ENCODE measurements at places on chromosomes 11 and 22.

DNA sequence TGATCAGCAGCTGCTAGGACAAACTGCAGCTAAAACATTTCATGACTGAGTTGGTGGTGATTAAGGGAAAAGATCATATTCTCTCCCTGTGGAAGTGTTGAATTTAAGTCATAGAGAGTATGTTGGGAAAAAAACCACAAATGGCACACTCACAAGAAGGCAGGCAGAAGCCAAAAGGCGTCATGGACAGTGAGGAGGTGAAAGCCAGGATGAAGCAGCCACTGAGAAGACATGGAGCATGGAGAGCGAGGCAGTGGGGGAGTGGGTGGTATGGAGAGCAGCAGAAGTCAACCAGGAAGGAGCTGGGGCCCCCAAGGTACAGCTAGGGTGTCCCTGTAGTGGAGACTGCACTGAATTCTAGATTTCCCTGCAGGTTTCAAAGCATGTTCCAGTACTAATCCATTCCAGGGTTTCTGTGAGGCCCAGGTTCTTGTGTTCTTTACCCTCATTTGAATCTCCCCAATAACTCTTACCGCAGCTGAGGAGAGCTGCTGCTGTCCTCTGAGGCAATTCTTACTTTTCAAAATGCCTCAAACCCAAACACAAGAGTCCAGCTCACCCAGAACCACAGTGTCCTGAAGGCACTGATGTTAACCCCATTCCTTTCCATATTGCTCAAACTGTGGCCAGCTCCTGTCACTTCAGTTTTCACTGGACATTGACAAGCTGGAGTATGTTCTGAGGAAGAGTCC lies 191.8 kb upstream of the E2F8 start:
- DNase-seq, result no peak

- DNase-seq, result no peak
These were observed 578 bp upstream of the PARVG start for GRCh38 chr22:44179989-44180705.

DNA sequence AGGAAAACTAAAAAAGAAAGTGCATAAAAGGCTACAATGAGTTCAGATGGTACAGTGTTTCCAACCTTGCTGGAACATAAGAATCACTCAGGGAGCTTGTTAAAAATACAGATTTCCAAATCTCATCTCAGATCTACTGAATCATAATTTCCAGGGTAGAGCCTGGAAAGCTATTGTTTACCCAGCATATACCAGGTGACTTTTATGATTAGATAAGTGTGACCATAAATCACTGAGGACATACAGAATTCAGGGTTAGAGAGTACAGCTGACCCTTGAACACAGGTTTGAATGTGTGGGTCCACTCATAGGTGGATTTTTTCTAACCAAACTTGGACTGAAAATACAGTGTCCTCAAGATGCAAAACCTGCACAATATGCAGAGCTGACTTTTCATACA lies 11.9 kb downstream of the SAAL1 start:
- no peak for DNase-seq

DNA sequence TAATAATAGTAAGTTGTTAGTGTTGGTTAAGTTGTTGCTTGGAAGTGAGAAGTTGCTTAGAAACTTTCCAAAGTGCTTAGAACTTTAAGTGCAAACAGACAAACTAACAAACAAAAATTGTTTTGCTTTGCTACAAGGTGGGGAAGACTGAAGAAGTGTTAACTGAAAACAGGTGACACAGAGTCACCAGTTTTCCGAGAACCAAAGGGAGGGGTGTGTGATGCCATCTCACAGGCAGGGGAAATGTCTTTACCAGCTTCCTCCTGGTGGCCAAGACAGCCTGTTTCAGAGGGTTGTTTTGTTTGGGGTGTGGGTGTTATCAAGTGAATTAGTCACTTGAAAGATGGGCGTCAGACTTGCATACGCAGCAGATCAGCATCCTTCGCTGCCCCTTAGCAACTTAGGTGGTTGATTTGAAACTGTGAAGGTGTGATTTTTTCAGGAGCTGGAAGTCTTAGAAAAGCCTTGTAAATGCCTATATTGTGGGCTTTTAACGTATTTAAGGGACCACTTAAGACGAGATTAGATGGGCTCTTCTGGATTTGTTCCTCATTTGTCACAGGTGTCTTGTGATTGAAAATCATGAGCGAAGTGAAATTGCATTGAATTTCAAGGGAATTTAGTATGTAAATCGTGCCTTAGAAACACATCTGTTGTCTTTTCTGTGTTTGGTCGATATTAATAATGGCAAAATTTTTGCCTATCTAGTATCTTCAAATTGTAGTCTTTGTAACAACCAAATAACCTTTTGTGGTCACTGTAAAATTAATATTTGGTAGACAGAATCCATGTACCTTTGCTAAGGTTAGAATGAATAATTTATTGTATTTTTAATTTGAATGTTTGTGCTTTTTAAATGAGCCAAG lies 2.7 kb downstream of the NEAT1 start:
- no peak for DNase-seq

- DNase-seq, result no peak
These were observed at the start of gene MPZL2 for GRCh38 chr11:118263695-118264568. MPZL2 (minus strand) TSS chr11:118264297; CDS start chr11:118264153, 144 bp downstream.

- no peak for DNase-seq
These were observed 54.0 kb downstream of the ZNRF3 start for GRCh38 chr22:28937206-28938025.

DNA sequence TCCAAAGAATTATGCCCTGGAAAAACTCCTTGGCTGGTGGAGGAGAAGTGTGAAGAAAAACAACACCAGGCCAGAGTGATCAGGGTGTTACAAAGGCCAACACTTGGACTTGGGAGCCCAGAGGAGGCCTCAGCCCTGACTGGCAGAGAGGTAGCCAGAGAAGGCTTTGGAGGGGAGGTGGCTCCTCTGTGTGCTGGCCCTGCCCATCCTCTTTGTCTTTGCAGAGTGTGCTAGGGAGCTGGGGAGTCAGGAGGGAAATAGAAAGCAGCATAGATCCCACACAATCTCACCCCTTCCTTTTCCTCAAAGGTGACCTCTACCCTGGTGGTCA lies 12.0 kb upstream of the P2RY6 start:
- no peak for DNase-seq

DNA sequence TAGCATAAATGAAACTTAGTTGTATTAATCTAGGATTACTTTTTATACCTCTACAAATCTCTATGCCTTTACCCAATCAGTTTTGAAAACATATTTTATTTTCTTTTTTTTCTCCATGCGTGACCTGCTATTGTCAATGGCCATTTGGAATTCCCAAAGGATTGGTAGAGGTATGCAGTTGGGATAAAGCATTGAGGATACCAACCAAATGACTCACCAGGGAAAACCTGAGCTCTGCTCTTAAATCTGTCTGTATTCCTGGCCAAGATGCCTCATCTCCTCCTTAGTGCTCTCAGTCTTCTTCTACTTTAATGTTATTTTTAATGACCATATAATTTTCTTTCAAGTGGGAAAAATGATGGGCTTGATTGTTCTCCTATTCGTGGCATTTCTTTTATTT lies 61.9 kb downstream of the EHF start:
- DNase-seq, result no peak

DNA sequence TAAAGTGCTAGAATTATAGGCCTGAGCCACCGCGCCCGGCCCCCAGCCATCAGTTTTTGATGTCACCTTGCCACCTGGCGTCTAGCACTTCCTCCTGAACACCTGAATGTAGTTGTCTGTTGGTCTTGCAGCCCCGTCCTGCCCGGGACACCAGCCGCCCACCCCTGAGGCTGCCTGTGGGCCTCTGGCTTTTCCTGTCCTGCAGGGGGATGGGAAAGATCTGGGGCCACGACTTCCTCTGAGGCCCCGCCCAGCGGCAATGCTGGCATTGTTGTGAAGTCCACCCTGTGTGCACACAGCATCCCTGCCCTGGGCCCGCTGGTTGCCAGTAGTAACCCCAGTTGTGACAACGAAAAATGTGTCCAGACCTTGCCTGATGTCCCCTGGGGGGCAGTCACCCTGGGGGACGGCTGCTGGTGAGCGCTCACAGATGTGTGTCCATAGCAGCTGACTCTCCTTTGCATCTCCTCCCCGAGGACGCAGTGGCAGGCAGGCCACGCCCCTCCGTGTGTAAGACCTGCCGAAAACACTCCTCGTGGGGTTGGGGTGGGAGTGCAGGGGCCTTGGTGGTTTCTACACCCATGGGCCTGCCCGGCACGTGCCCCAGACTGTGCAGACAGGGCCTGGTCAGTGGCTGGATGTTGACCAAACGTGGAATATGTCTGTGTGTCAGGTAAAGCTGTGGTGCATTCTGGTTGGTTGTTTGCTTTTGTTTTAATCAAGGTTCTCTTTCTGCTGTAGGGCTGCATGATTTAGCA lies 6.8 kb downstream of the SELENOO start:
- no peak for DNase-seq

- DNase-seq, result peak; percentile 5
These were observed 811.4 kb downstream of the BRD1 start for GRCh38 chr22:49015993-49016908.

- no peak for DNase-seq
These were observed 4.9 kb downstream of the NDUFC2 start for GRCh38 chr11:78074756-78075155.

DNA sequence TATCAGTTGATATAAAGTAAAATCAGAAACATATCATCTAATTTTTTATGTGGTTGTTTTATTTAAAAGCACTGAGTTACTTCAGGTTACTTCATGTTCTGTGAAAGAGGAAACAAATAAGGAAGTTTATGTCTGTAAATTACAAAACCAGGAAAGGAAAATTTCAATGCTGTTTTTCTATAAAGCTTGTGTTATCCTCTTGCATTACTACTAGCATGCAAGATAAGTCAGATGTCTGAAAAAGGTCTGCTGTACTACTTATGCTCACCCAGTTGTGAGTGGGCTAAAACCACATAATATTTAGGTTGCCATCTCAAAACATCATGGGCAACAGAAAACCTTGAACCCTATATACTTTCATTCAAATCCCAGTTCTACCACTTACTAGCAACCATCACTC lies 121.5 kb downstream of the ATG16L2 start:
- no peak for DNase-seq

- no peak for DNase-seq
These were observed at the start of gene MMP10 for GRCh38 chr11:102780491-102780918. MMP10 (minus strand) TSS chr11:102780628; CDS start chr11:102780591, 37 bp downstream.

DNA sequence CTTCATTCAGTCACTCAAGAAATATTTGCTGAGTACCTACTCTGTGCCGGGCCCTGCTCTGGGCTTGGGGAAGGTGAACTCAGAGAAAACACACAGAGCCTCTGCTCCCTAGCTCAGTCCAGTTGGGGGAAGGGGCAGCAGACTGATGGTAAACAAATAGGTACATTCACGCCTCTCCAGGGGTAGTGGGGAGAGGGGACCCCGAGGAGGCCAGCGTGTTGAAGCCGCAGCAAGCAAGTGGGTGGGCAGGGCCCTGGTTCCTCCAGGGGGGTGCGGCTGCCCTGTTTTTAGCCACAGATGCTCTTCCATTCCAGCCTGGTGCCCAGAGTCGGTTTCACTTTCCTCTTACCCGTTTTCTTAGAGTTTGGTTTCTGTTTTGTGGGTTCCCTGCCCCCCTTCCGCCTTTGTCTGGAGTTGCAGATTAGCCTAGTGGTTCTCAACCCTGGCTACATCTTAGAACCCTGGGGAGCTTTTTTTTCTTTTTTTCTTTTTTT lies 8.7 kb downstream of the DRAP1 start:
- no peak for DNase-seq

DNA sequence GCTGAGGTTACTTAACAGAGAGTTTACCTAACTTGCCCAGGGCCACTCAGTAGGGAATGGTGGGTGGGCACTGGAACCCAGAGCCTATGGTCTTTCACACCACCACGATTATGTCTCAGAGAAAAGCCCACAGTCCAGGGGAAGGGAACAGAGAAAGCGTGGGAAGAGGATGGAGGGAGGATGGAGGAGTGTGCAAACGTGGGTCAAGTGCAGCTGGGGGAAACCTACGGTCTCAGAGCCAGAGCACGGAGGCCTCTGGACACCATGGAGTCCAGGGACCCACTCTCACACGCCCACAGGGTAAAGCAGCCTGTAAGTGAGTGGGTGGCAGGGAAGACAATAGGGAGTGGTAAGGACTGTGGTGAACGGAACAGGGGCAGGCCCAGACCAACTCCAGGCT lies 47.3 kb upstream of the SLC35C1 start:
- DNase-seq, result no peak

All from omental fat pad (tissue), 4 donors.